ENCODE measurements at places on chromosomes 3 and 15.

- no peak for DNase-seq
Observed at GRCh38 chr3:2246873-2247648, 148.4 kb downstream of the CNTN4 start.

DNA sequence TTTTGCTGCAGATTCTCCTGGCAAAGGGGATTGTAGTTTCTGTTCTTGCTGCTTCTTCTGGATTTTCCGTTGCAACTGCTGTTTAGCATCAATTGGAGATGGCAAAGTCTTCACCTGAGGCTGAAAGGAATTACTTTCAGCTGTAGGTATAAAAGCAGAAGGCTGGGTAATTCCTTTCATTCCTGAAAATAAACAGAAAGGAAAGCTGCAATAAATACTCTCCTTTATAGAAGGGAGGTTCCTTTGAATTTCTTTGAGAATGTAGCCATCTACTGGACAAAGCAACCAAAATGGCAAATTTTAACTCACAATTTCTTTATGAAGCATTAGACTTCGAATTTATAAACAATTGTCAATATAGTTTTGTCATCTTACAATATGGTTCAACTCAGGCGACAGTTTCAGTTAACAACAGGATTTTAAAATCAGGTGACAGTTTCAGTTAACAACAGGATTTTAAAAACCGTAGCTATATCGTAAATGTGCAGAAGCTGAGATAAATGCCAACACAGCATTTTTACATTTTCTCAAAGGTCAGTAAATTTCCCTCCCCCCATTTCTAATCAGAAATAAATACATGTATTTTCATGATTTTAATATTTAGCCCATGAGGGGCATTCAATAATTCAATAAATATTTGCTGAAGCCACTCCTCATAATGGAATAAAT, 104.9 kb upstream of the NEDD4 start:
- DNase-seq, result no peak

DNA sequence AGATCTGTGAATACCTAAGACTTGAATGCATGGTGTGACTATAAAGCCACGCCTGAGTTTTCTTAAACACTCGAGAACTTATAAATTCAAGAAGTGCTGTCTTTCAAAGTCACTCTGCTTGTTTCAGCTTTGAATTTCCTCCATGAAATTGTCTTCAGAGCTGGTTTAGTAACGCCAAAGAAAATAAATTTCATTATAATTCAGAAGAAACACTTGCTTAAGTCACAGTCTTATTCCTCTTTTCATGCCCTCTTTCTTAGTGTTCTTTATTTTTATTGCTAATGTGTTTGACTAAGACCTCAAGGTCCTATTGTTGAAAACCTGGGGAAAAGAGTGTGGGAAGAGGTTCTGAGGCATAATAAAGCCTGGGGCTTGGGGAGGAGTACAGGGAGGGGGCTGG, 3.3 kb upstream of the RCN2 start:
- DNase-seq, result no peak

- DNase-seq, result no peak
Observed at GRCh38 chr3:153885359-153885758, 235.8 kb upstream of the ARHGEF26 start.

GRCh38 chr3:125238759-125239158, 26.2 kb upstream of the SLC12A8 start:
- DNase-seq, result no peak

DNA sequence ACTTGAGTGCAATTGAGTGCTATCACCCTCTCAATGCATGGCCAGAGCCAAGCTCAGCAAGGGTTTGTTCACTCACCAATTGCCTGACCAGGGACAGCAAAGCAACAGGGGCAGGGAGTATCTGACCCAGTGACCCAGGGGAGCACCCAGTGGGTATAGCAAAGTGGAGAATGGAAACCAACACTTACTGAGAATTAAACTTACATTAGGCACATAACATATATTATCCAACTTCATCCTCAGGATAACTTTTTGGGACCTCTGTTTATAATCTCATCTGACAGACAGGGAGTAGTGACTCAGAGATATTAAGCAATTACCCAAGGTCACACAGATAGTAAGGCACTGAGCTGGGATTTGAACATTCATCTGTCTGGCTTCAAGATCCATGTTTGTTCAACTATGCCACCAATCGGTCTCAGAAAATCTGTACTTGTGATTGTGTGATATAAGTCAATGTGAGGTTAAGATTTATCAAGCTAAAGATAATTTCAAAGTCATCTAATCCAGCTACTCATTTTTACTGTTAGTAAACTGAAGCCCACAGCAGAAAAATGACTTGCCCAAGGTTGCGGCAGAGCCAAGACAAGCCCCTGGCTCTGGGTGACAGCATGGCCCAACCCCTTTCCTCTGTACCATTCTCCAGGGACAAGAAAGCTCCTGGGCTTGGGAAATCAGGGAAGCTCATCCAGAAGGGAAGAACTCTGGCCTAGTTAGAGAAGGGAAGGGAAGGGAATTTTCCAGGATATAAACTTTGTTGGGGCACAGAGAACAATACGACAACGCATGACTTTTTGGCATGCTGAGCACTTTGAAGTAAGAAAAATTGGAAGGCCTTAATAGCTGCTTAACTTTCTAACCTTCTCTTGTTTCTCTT, 138.0 kb upstream of the SMAD3 start:
- no peak for DNase-seq
